CD8-positive, alpha-beta T cell (primary cell): ENCODE measurements at places on chromosomes 7 and 10.
A peak's percentile ranks its signal among the peaks of the same experiment; 100 is the strongest.

- DNase-seq = peak; percentile 37
Measured at GRCh38 chr10:92574548-92575261, 812 bp upstream of the IDE start.

DNA sequence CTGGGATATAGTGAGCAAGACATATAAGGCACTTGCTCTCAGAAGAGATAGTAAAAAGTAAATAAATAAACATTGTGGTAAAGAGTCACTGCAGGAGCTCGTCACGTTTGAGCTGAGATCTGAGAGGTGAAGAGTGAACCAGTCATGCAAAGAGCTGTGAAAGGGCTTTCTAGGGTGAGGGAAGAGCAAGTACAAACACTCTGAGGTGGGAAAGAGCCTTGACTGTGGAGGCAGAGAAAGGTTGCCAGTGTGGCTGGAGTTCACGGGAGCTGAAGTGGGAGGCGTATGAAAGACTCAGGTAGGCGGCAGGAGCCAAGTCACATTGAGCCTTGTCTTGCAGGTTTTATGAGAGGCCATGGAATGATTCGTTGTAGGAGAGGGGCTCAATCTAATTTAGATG, 141.0 kb downstream of the C1GALT1 start:
- no peak for DNase-seq

DNA sequence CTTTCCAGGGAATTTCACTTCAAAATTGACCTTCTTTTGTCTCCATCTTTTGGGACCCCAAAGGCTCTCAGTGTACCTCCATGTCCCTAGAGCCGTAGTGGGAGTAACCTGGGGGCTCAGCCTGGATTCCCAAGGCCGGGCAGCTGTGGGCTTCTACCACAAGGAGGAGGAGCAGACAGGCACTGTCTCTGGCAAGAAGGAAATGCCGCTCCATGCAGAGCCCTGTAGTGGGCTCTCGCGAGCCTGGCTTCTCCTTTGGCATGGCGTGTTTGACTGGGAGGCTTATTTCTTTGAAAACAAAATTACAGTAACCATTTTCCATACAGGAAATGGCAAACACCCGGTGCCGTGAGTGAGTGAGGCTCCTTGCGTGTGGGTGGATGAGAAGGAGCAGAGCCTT, 76.8 kb upstream of the FAM180A start:
- no peak for DNase-seq

- DNase-seq = no peak
Measured at GRCh38 chr7:68640103-68640502, 958.2 kb upstream of the AUTS2 start.

GRCh38 chr7:90642978-90643377, 46.9 kb downstream of the CDK14 start:
- no peak for DNase-seq

DNA sequence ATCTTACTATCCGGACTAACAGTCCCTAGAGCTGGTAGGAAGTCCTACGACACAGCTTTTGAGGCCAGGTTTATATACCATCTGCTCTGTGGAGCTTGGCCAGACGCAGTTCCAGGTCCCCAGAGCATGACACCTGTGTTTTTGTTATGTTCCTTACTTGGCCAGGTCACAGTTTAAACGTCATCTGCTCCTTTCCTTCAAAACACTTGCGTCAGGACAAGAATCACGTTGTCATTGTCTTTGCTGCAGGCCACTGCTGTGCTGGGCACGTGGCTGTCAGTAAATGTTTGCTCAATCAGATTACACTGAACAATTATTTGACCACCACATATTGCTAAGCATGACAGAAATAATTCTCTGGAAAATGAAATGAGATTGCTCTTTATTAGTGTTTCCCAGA, 23.9 kb downstream of the SLC18A2 start:
- no peak for DNase-seq

GRCh38 chr7:156423876-156424275, 216.7 kb upstream of the RNF32 start:
- DNase-seq = no peak

DNA sequence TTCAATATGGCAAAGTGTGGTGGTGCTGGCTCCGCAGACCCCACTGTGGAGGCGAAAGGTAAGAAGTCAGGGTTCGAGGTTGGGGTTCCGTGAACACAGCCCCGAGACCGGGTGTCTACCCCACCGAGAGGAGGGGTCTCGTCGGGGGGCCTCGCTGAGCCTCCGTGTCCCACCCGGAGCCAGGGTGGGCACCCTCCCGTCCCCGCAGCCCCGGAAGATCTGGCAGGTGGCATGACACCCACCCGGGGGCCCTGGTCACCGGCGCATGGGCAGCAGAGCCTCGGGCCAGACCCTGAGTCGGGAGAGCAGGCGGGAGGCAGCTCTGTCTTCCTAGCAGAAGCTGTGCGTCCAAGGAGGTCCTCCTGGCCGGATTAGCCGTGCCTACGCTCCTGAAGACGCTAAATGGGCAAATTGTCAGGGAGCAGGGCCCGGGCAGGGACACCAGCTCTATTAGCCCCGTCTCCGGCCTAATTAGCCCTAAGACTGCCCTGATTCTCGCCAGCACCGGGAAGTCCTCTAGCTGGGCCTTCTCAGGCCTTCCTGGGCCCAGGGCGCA, 56.4 kb downstream of the UNCX start:
- no peak for DNase-seq

GRCh38 chr10:86963341-86963919, 4.9 kb upstream of the ADIRF start:
- DNase-seq = no peak

DNA sequence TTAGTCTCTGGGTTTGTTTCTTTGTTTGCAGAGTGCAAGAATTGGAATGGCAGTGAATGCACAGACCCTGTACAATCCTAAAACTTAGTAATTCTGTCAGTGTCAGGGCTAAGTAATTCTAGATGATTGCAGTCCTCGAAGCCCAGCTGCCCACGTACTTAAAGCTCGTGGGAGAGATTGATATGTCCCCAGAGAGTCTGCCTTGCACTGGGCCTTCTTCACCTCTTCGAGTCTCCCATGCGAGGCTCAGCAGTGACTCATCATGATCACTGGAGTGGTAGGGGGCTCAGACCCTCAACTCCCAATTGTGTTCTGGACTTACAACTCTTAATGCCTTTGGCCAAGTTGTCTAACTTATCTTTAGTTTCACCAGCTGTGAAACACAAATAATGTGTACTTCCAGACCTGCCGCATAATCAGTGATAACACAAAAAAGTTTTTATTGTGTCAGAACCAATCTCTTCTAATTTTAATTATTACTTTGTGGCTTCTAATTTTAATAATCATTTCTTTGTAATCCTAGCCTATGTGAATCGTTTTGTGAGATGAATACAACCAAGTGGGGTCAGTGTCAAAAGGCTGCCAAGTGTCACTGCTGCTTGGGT, 345.6 kb upstream of the LRGUK start:
- DNase-seq = no peak

DNA sequence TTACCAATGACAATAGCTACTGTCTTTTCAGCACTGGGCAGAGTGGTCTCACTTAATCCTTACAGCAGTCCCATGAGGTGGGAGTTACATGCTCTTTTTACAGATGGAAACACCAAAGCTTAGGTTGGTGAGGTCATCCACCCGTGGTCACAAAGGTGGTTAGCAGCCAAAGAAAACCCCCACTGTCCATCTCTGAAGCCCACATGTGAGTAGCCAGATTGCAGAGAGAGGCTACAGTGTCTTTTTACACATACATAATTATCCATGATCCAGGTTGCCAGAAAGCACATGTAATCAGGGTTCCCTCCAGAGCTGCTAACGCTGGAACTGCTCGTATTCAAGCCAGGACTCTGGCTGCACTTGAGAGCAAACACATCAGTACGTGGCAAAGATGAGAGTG, 24.6 kb upstream of the ANKRD2 start:
- DNase-seq = no peak

- DNase-seq = no peak
Measured at GRCh38 chr10:82811621-82812020, 936.6 kb downstream of the NRG3 start.

GRCh38 chr10:119575506-119575905, 21.3 kb downstream of the TIAL1 start:
- no peak for DNase-seq

DNA sequence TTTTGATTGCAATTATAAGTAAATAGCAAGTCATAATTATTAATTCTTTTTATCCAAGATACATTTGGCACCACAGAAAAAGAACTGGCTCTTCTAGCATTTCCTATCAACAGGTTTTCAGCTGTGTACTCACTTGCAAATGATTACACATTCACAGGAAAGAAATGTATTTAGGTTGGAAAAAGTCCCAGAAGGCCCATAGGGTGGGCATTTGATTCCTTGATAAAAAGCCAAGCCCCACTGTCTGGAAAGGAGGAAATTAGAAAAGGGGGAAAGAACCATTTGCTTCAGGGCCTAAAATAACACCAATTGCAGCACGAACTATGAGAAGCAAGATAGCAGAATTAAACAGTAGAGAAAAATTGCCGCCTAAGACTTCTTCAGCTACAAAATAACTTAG, 80.8 kb upstream of the COL1A2 start:
- no peak for DNase-seq

DNA sequence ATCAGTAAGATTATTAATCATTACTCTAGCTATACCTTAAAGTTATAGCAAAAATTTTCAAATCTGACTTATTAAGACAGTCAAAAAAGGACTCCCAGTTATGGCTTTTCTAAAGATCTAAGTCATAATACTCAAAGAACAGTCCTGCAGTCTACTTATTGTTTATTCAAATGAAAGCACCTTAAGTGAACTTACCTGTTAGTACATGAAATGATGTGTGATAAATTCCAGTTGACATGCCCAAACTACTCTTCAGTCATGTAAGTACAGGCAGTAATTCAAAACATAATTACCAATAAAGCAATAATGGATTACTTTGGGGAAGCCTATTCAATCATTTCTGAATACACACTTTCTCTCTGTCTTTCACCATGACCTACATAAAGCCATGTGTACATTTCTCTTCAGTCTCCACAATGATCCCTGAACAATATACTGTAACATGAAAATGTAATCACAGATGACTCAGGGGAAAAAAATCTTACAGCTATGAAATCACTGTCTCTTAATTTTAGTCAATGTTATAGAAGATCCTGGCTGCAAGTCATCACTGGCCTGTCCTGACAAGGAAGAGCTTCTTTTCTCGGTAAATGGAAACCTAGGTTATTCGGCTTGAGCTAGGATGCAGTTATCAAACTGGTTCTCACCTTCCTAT, 420.7 kb upstream of the LRRTM3 start:
- DNase-seq = no peak

DNA sequence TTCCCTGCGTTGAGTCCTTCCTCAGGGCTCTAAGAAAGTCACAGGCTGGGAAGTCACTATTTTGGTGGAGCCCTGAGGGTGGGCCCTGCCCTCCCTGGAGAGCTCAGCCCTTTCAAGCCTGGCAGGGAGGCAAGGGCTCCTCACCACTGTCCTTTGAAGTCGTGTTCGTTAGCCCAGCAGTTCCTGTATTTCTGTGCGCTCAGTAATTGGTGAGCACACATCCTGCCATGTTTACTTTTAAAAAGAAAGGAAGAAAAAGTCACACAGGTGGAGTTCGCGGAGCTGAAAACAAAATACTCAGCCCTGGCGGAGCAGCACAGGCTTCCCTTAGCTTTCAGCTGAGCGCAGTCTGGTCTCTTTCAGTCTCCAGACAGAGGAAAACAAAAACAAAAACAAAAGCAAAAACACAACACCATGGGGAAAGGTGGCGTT, 37.1 kb downstream of the PRKCQ start:
- DNase-seq = peak; percentile 71

- no peak for DNase-seq
Measured at GRCh38 chr10:130882906-130883305, 428.6 kb downstream of the TCERG1L start.

DNA sequence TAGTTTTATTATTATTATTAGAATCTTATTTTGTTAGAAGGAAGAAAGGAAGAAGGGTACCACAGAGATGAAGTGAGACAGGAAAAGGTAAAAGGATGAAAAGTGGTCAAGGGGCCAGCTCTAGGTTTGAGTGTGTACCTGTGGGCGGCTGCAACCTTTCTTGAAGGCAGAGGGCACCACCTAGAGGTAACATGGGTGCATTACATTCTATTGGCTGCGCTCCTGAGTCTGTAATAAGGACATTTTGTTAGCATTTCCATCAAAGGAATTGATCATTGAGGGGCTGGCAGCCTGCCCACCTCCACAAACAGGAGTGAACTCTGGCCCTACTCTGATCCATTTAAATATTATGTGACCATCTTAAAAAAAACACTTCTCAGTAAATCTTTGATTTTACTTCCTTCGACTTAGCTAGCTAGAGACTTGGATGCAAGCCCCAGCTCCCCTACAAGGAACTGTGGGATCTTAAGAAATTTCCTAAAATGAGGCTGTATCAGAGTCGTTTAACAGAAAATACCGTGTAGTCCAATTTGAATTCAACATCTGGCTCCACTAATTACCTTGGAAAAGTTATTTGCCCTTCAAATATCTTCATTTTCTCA, 610.4 kb downstream of the IPMK start:
- DNase-seq = no peak

GRCh38 chr7:82319674-82320118, 123.9 kb downstream of the CACNA2D1 start:
- DNase-seq = no peak
